ENCODE measurements at places on chromosomes 11 and 22.

GRCh38 chr11:77416357-77416756, 57.5 kb downstream of the PAK1 start:
- no peak overlapping the region for H3K4me3 ChIP-seq
- no peak for DNase-seq
- no peaks in the 10 kb centered on the region for H3K36me3 ChIP-seq
- no peak overlapping the region for H3K27ac ChIP-seq
- peaks cover 13% of the 10 kb centered on the region for H3K4me1 ChIP-seq

GRCh38 chr11:113994077-113994954, 19.4 kb downstream of the HTR3A start:
- DNase-seq: peak; percentile 45
- H3K27ac ChIP-seq: peak overlapping the region; percentile 14
- H3K36me3 ChIP-seq: no peaks in the 10 kb centered on the region
- H3K4me3 ChIP-seq: no peak overlapping the region

- DNase-seq: no peak
- no peak overlapping the region for H3K4me3 ChIP-seq
- no peaks in the 10 kb centered on the region for H3K4me1 ChIP-seq
- H3K27me3 ChIP-seq: no peaks in the 10 kb centered on the region
These were observed 55.9 kb downstream of the KCNC1 start for GRCh38 chr11:17790453-17790852.

DNA sequence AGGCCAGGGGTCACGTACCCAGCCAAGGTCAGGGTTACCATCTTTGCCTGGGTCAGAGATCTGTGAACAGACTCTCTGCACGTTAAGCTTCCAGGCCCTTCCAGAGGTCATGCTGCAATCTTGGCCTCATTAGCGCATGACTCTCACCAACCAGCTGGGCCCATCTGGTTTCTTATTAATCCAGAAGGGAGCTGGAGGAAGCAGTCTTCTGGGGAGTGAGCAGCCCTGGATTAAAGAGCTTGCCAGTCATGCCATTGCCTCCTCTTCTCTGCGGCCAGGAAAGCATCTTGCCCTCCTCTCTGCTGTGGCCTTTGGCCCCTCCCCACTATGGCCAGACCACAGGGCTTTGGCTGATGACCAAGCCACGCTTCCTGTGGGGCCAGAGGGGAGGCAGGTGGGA, 57.4 kb downstream of the CHST1 start:
- H3K27ac ChIP-seq: no peak overlapping the region
- no peaks in the 10 kb centered on the region for H3K4me1 ChIP-seq
- DNase-seq: no peak

DNA sequence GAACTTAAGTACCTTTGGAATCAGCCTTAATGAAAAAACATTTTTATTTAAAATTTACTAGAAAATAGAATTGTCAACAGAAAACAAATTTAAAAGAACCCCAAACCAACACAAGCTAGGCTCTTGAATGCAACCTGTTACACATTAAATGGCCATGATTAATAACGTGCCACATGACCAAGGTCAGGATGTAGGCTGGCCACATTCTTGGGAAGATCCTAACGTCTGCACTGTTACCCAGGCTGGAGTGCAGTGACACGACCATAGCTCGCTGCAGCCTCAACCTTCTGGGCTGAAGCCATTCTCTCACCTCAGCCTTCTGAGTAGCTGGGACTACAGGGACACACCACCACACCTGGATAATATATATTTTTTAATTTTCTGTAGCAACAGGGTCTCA, 126.4 kb upstream of the APOA1 start:
- no peaks in the 10 kb centered on the region for H3K36me3 ChIP-seq
- H3K4me3 ChIP-seq: no peak overlapping the region

DNA sequence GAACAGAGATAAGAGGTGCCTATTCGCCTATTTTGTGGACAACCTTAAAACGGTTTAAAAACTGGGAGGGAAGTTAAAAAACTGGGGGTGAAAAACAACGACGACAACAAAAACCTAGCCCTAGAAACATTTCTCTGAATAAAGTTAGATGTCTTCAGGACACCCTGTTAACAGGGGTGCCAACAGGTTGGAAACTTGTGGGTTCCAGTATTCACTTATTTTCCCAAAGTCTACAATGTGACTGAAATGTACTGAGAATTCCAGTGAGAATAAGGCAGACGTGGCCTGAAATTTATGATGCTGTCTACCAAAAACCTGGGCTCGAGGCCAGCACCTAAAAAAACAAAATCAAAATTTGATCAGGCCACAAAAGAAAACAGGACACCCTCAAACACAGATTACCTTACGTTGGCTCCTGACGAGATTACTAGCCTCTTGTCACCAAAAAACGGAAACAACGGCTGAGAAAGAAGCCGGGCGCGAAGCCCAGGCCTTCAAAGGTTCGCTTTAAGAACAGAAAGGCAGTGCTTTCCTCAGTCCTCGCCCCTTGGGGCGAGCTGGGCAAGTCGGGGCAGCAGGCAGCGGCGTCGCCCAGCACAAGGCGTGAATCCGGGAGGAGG, 906 bp downstream of the CCDC90B start:
- peak; percentile 2 for DNase-seq
- no peaks in the 10 kb centered on the region for H3K27me3 ChIP-seq
- peaks cover 5% of the 10 kb centered on the region for H3K36me3 ChIP-seq
- H3K27ac ChIP-seq: peak overlapping the region; percentile 100

GRCh38 chr11:128179039-128179438, 408.3 kb downstream of the ETS1 start:
- no peak for DNase-seq
- no peaks in the 10 kb centered on the region for H3K4me1 ChIP-seq
- no peaks in the 10 kb centered on the region for H3K36me3 ChIP-seq
- H3K27ac ChIP-seq: no peak overlapping the region
- H3K4me3 ChIP-seq: no peak overlapping the region

- H3K27ac ChIP-seq: no peak overlapping the region
- H3K27me3 ChIP-seq: no peaks in the 10 kb centered on the region
- H3K4me1 ChIP-seq: peaks cover 16% of the 10 kb centered on the region
- H3K36me3 ChIP-seq: peaks cover 17% of the 10 kb centered on the region
- DNase-seq: no peak
These were observed 23.2 kb downstream of the MFNG start for GRCh38 chr22:37462983-37463382.

- peak overlapping the region; percentile 39 for H3K4me3 ChIP-seq
- no peaks in the 10 kb centered on the region for H3K27me3 ChIP-seq
- DNase-seq: no peak
- no peaks in the 10 kb centered on the region for H3K36me3 ChIP-seq
- no peak overlapping the region for H3K27ac ChIP-seq
These were observed 109.2 kb downstream of the ZBTB16 start for GRCh38 chr11:114168691-114169090.

DNA sequence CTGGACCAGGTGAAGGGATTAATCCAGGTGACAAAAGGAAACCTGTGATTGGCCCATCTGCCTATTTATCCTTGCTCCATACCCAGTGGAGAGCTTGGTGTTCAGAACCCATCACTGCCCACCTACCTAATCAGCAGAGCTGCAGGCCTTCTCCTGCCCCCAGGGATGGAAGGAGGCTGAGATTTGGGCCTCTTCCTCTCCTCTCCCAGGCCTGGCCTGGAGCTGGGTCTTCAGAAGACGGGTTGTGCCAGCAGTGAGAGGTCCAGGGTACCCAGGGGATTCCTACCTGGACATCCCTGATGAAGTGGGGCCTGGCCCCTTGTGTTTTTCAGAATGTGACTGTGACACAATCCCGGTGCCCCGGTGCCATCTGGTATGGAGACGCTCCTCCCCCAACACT, 80.3 kb upstream of the MYOD1 start:
- no peak for DNase-seq
- H3K4me3 ChIP-seq: no peak overlapping the region
- H3K4me1 ChIP-seq: no peaks in the 10 kb centered on the region
- H3K36me3 ChIP-seq: no peaks in the 10 kb centered on the region
- peaks cover 14% of the 10 kb centered on the region for H3K27me3 ChIP-seq
- H3K27ac ChIP-seq: no peak overlapping the region

DNA sequence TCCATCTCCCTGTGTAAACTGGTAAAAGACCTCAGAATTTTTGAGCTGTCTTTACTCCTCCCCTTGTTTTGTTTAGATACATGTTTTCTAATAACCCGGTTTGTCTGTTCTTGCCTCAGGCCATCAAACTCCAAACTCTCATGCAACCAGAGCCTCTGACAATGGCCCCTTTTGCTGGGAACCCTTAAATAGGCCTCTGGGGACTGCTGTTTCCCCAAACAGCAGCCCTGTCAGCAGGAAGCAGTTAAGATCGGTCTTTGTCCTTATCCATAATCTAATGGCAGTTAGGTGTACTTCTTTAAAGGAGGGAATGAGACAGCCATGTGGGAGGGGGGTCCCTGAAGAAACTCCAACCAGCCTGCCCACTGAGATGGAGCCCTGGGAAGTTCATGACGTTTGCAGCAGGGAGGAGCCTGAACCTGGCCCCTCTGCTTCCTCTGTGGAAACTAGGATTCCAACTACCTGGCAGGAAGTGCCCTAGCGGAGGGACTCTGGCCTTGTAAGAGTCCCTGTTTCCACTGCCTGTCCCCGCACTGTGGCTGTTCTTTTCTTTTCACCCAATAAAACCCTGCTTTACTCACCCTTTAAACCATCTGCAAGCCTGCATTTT, 1354.4 kb downstream of the LRRC4C start:
- H3K4me1 ChIP-seq: no peaks in the 10 kb centered on the region
- no peak overlapping the region for H3K27ac ChIP-seq
- no peaks in the 10 kb centered on the region for H3K27me3 ChIP-seq
- no peak for DNase-seq
- no peak overlapping the region for H3K4me3 ChIP-seq
- H3K36me3 ChIP-seq: no peaks in the 10 kb centered on the region

GRCh38 chr11:58004664-58005063, 19.0 kb upstream of the OR9Q1 start:
- H3K27me3 ChIP-seq: peaks cover 19% of the 10 kb centered on the region
- H3K4me1 ChIP-seq: no peaks in the 10 kb centered on the region
- H3K36me3 ChIP-seq: no peaks in the 10 kb centered on the region
- no peak overlapping the region for H3K27ac ChIP-seq
- H3K4me3 ChIP-seq: no peak overlapping the region

- no peak for DNase-seq
- no peak overlapping the region for H3K27ac ChIP-seq
- no peaks in the 10 kb centered on the region for H3K36me3 ChIP-seq
- no peaks in the 10 kb centered on the region for H3K27me3 ChIP-seq
- no peak overlapping the region for H3K4me3 ChIP-seq
These were observed 76.3 kb downstream of the PAK1 start for GRCh38 chr11:77397631-77398030.

GRCh38 chr22:35446365-35446764, 46.4 kb downstream of the MCM5 start:
- H3K27ac ChIP-seq: no peak overlapping the region
- no peak for DNase-seq
- no peaks in the 10 kb centered on the region for H3K27me3 ChIP-seq
- H3K36me3 ChIP-seq: peaks cover 17% of the 10 kb centered on the region
- H3K4me1 ChIP-seq: peaks cover 13% of the 10 kb centered on the region

GRCh38 chr11:104467404-104467803, 303.5 kb upstream of the PDGFD start:
- no peak overlapping the region for H3K4me3 ChIP-seq
- DNase-seq: no peak
- no peaks in the 10 kb centered on the region for H3K4me1 ChIP-seq
- H3K27ac ChIP-seq: no peak overlapping the region
- no peaks in the 10 kb centered on the region for H3K36me3 ChIP-seq

DNA sequence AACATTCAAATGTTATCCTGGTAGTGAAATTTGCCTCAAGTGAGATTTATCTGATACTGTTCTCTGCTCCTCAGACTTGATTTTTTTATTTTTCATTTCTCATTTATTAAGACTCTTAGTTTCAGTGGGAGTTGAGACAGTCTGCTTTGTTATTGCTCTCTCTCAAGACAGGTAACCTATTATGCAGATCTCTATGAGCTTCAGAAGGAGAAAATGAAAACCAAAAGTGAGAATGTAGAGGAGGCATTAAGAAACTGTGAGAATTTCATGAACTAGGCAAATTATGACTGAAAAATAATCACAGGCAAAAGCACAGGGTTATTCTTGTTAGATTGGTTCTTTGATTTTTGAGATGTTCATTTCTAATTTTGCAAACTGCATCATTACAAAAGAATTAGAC, 290.0 kb upstream of the CHORDC1 start:
- no peaks in the 10 kb centered on the region for H3K4me1 ChIP-seq
- H3K4me3 ChIP-seq: no peak overlapping the region

GRCh38 chr11:78061088-78061920, 2.4 kb upstream of the THRSP start:
- no peak overlapping the region for H3K27ac ChIP-seq
- H3K4me1 ChIP-seq: no peaks in the 10 kb centered on the region
- no peaks in the 10 kb centered on the region for H3K27me3 ChIP-seq
- no peak overlapping the region for H3K4me3 ChIP-seq
- no peak for DNase-seq

Measured in naive B cell (primary cell).